ENCODE measurements at places on chromosomes 4 and X. TPM values are rescaled to one million over a fixed set of nuclear protein-coding genes. Genes with fewer than 3 reads are reported as not detected.

The RAB9B gene
- total RNA-seq = 0.90 TPM

The SMPX gene
- not detected for total RNA-seq

The CFAP97 gene
- total RNA-seq = 16.0 TPM

The HPGD gene
- not detected for total RNA-seq

DNA sequence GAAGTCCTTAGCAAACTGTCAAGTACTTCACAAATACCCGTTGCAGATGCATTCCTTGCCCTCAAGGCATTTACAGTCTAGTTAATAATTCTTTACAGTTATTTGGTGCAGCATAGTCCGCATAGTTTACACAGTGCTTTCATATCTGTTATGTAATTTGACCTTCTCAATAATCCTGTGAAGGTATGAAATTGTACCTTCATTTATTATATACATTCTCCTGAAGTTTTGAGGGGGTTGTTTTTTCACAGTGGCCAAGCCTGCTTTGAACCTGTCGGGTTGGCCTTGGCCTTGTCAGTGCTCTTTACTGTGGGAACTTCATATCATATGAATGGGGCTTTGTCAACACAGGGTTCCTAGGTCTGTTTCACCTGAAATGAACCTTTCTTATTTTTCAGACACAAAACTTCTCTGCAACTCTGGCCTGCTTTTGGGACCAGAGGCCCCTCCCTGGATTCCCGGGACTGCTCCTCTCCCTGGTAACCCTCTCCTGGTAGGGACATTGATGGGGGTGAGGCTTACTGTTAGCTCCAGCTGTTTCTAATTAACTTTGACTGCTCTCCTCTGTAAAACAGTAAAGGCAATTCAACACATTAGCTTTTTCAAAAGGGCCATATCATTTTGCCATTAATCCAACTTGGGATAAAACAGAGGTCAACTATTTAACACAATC is 9.1 kb downstream of the IGFBP7 start:
- DNase-seq = no peak

GRCh38 chr4:157459785-157460184 is 239.3 kb downstream of the GRIA2 start:
- no peak for DNase-seq

GRCh38 chr4:3853388-3854035 is 87.3 kb downstream of the ADRA2C start:
- DNase-seq = no peak

DNA sequence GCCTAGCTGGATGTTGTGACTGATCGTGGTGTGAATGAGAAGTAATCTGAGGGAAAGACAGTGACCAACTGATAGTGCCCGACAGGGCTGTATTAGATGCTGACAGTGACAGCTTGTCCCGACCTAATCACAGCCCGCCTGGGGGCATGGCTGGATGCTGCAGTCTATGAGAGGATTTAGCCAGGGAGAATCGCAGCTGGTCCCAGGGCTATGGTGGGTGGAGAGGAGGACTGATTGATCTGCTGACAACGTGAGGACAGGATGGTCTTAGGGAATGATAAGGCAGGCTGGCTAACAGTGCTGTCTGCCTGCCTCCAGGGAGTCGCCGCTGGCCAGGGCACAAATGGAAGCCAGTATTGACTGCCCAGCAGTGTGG is 621 bp upstream of the SUV39H1 start:
- no peak for DNase-seq

GRCh38 chrX:53930515-53931380 is 113.5 kb downstream of the PHF8 start:
- DNase-seq = peak; percentile 65

GRCh38 chrX:1502241-1502640 is 34.7 kb downstream of the P2RY8 start:
- DNase-seq = no peak

- no peak for DNase-seq
Measured at GRCh38 chr4:139465922-139466321, 12.0 kb downstream of the RAB33B start.
